ENCODE measurements at places on chromosomes 6 and 20.

- no peak for DNase-seq
These were observed 6.2 kb downstream of the BEND6 start for GRCh38 chr6:56961151-56961550.

GRCh38 chr20:52937591-52938100, 34.5 kb upstream of the TSHZ2 start:
- DNase-seq = peak; percentile 4

- DNase-seq = no peak
These were observed 164.8 kb downstream of the TFAP2C start for GRCh38 chr20:56793916-56794315.

- DNase-seq = no peak
These were observed 112.3 kb downstream of the MAN1A1 start for GRCh38 chr6:119237177-119237715.

GRCh38 chr20:17835934-17836300, 132.7 kb downstream of the SNX5 start:
- peak; percentile 56 for DNase-seq

Measured in cardiac muscle cell (in vitro differentiated cells and primary cell).